ENCODE measurements at places on chromosomes 1 and 21.

- H3K4me3 ChIP-seq: no peak overlapping the region
- H3K36me3 ChIP-seq: no peaks in the 10 kb centered on the region
- no peak overlapping the region for H3K27ac ChIP-seq
- no peaks in the 10 kb centered on the region for H3K27me3 ChIP-seq
Observed at GRCh38 chr1:195590649-195591048, 1017.6 kb downstream of the KCNT2 start.

GRCh38 chr1:10948463-10948775 lies 64.0 kb upstream of the TARDBP start:
- H3K36me3 ChIP-seq: no peaks in the 10 kb centered on the region
- no peak overlapping the region for H3K4me3 ChIP-seq
- H3K4me1 ChIP-seq: no peaks in the 10 kb centered on the region
- H3K27me3 ChIP-seq: no peaks in the 10 kb centered on the region
- H3K27ac ChIP-seq: no peak overlapping the region

DNA sequence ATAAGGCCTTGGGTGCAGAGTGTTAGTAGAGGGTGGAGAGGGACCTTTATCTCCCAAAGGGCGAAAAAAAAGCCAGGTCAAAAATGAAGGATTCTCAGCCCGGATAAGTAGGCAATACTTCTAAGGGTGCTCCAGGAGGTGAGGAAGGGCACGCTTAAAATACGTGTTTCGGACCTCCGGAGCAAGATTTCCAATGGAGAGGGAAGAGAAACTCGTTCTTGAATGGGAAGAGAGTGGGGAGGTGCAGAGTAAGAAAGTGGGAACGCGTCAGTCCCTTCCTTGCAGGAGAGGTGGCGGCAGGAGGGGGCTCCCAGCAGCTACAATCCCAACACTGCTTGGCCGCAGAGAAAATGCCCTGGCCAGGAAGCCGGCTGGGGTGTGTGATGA lies 581 bp downstream of the EFCAB14 start:
- H3K4me1 ChIP-seq: peaks cover 25% of the 10 kb centered on the region
- no peaks in the 10 kb centered on the region for H3K27me3 ChIP-seq
- H3K36me3 ChIP-seq: peaks cover 4% of the 10 kb centered on the region
- H3K4me3 ChIP-seq: peak overlapping the region; percentile 68

DNA sequence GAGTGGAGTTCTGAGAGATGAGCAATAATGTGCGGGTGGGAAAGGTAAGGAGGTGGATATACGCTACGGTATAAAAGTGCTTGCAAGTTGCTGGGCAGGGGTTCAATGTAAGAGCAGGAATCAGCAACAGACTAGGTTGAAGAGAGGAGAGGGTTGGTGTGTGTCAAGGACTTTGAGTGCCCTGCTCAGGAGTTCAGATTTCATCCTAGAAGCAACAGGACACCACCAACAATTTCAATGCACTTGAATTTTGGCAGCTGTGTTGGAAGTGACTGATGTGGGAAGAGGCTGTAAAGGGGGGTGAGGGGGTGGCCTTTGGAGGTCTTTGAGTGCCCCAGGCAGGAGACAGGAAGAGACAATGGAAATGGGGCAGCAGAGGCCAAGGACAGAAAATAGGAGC lies 57.3 kb downstream of the RHOU start:
- H3K36me3 ChIP-seq: no peaks in the 10 kb centered on the region
- H3K27ac ChIP-seq: no peak overlapping the region
- H3K27me3 ChIP-seq: no peaks in the 10 kb centered on the region
- no peak overlapping the region for H3K4me3 ChIP-seq
